ENCODE measurements at places on chromosomes 11 and 22.

GRCh38 chr11:113314065-113314388 is 356 bp upstream of the TTC12 start:
- no peak for DNase-seq

DNA sequence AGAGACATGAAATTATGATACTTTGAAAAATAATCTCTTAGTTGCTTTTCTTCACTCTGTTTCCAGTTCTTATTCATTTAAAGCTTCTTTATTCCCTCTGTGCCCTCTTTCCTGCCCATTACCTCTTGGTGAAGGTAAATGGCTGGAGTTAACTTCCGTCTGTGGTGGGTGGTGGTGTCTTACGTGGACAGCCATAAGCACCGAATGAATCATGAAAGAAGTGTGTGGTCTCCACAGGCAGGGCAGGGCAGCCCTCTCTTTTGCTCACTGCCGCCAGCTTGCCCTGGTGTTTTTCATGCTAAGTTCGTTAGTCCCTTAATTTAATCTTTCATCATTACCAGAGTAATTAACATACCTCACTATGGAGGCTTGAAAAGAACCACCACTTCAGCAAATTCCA is 98.7 kb upstream of the SORL1-AS1 start:
- DNase-seq = no peak

GRCh38 chr11:126718276-126718675 is 282.3 kb downstream of the KIRREL3 start:
- DNase-seq = no peak

DNA sequence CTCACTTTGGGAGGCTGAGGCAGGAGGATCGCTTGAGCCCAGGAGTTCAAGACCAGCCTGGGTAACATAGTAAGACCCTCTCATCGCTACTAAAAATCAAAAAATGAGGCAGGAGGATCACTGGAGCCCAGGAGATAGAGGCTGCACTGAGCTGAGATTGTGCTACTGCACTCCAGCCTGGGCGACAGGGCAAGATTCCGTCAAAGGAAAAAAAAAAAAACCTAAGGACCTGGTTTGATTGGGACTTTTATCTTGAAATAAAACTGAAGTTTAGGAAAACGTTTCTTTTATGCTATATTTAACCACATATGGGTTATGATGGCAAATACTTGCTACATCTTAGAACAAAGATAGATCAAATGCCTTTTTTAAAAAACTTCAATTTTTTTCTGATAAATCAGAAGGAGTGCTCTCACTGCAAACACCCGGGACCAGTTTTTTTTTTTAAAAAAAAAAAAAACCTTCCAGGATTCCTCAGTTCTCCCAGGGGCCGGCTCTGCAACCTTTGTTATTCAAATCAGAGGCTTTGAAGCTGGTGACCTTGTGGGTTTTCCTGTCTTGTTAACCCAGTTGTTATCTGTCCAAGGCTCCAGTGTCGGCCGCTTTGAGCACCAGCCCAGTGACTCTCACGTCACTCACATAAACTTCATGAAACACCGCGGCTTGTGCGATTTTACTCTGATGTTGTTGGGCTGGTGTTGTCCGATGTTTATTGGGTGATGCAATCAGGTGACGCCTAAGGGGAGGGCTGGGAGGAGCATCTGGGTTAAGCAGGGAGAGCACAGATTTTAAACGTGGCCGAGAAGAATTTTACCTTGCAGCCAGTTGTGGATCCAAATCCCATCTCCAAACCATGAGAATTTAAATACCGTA is 24.7 kb upstream of the SLC22A12 start:
- peak; percentile 90 for DNase-seq

DNA sequence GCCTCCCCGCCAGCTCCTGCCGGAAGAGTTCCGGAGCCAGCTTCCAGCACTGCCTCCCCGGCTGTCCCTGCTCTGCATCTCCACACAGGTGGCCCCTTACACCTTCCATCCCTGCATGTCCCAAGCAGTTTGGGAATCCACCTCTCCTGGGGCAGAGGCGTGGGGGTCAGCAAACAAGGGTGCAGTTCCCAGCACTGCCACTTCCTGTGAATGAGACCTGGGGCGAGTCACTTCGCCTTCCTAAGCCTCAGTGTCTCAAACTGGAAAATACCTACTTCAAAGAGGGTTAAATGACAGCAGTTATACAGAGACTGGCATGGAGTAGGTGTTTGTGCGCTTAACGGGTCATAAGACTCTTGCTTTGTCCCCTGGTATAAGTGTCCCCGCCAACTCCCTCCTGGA is 5.2 kb downstream of the CYTH4 start:
- DNase-seq = no peak
